ENCODE measurements at places on chromosomes 11 and 22.

- no peak for DNase-seq
Measured at GRCh38 chr11:75689863-75690609, 21.2 kb upstream of the MAP6 start.

GRCh38 chr11:128518493-128519207 is 68.7 kb downstream of the ETS1 start:
- no peak for DNase-seq

GRCh38 chr11:46693597-46694012 is 6.8 kb downstream of the ARHGAP1 start:
- DNase-seq, result no peak

- peak; percentile 74 for DNase-seq
Measured at GRCh38 chr11:24064309-24064903, 432.4 kb upstream of the LUZP2 start.

DNA sequence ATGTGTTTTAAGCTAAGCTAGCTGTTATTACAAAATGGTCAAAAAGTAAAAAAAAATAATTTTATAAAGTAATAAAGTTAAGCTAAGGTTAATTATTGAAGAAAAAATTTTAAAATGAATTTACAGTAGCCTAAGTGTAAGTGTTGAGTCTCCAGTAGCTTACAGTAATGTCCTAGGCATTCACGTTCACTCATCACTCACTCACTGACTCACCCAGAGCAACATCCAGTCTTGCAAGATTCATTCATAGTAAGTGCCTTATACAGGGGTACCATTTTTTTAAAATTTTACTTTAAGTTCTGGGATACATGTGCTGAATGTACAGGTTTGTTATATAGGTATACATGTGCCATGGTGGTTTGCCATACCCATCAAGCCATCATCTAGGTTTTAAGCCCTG is 11.6 kb upstream of the OOSP4B start:
- DNase-seq, result no peak

DNA sequence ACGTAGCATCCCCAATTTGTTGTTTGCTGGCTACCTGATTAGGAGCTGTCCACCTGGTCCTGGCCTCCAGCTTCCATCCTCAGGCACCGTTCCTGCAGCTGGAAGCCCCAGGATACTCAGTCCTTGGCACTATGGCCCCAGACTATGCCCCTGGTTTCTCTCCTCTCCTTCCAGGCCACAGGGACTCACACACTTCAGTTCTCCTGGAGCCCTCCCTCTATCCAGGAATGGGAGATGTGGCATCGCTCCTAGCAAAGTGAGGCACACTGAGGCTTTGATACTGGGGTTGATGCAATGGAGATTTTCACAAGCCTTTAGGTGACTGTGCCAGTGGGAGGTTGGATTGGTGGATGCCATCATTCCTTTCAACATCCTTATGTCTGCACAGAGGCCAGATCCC is 142.8 kb upstream of the B3GAT1 start:
- no peak for DNase-seq

DNA sequence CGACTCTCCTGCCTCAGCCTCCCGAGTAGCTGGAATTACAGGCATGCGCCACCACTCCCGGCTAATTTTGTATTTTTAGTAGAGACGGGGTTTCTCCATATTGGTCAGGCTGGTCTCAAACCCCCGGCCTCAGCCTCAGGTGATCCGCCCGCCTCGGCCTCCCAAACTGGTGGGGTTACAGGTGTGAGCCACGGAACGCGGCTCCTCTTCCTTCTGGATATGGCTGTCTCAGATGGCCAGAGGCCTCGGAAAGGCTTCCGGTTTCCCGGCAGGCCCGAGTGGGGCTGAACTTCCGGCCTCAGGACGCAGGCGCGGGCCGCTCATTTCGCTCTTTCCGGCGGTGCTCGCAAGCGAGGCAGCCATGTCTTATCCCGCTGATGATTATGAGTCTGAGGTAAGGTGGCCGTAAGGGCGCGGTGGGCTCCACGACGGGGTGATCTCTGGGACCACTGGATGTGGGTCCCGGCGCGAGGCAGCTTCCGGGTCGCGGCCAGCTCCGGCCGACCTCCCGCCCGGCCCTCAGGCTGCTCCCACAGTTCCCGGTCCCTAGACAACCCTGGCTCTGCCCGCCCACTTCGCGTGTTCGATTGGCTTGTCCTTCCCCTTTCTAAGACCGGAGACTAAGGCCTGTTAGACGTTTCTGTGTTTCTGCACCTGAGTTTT is at the start of gene EIF3L:
Gene EIF3L (plus strand): TSS at position 331 of the 663 bp plus-strand sequence. CDS start 31 bp downstream, at position 362.
- DNase-seq, result peak; percentile 95

GRCh38 chr11:27046956-27047355 is 6.3 kb downstream of the BBOX1 start:
- no peak for DNase-seq

- no peak for DNase-seq
Measured at GRCh38 chr11:84645988-84646694, 981.0 kb downstream of the DLG2 start.

GRCh38 chr11:35714882-35715627 is 52.5 kb downstream of the TRIM44 start:
- peak; percentile 39 for DNase-seq

GRCh38 chr11:130675371-130675821 is 227.0 kb downstream of the ADAMTS15 start:
- DNase-seq, result peak; percentile 63

- no peak for DNase-seq
Measured at GRCh38 chr11:16335236-16335962, 20.9 kb downstream of the SOX6 start.

- no peak for DNase-seq
Measured at GRCh38 chr11:121672630-121673487, 220.1 kb upstream of the SORL1-AS1 start.

DNA sequence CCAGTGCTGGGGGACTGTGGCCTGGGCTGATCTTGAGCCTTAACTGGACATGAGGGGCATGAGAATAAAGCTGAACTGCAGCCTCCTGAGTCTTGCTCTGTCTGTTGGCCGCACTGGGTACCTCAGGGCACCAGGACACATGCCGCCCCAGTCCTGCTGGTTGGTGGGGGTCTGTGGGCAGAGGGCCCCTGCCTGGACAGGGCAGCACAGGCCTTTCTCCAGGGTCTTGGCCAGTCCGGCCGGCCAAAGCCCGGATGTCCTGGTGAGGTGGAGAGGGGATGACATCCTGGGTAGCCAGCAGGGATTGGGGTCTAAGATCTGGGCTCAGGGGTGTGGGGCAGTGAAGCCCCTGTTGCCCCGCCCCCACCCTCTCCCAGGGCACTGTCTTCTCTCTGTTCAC is 1.5 kb upstream of the RPS6KA4 start:
- no peak for DNase-seq
